ENCODE measurements at places on chromosomes 16 and 17.

DNA sequence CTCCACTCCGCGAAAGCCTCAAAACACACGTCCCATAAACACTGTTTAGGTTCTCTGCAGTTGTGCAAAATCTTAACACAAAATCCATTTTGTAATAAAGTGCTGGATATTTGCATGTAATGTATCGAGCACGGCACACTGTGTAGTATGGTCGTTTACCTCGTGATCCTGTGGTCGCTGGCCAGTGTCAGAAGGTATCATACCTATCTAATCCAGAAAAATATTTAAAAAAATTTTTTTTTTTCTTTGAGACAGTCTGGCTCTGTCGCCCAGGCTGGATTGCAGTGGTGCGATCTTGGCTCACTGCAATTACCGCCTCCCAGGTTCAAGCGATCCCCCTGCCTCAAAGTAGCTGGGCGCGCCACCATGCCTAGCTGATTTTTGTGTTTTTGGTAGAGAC, 996 bp downstream of the RPL38 start:
- no peak for DNase-seq

- peak; percentile 9 for DNase-seq
Measured at GRCh38 chr17:28983286-28984230, 22.3 kb downstream of the SEZ6 start.

DNA sequence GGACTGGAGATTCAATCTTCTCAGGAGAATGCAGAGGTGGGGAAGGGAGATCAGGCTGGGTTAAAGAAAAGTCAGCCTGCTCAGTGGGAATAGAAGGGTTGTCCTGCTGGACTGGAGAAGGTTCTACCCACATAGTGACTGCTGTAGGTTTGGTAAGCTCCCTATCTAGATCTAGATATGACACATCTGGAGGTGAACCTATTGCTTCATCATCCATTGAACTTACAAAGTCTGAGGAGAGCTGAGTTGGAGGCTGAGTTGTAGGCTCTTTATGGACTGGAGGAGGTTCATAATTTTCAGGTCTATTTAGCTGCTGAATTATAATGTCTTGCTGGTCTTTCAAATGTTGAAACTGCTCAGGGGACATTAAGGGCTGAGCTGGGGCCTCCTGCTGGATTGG, 46.0 kb upstream of the NF1 start:
- peak; percentile 32 for DNase-seq

- no peak for DNase-seq
Measured at GRCh38 chr16:582218-582613, 7.7 kb upstream of the RAB40C start.

GRCh38 chr16:28279006-28279405, 13.3 kb upstream of the SBK1 start:
- DNase-seq = no peak

- peak; percentile 24 for DNase-seq
Measured at GRCh38 chr16:56657555-56658326, at the start of gene MT1F. TSS of gene MT1F (plus strand) at chr16:56657959. CDS start at chr16:56658059, 100 bp downstream.

- DNase-seq = no peak
Measured at GRCh38 chr17:50288306-50288705, 14.0 kb downstream of the TMEM92 start.

DNA sequence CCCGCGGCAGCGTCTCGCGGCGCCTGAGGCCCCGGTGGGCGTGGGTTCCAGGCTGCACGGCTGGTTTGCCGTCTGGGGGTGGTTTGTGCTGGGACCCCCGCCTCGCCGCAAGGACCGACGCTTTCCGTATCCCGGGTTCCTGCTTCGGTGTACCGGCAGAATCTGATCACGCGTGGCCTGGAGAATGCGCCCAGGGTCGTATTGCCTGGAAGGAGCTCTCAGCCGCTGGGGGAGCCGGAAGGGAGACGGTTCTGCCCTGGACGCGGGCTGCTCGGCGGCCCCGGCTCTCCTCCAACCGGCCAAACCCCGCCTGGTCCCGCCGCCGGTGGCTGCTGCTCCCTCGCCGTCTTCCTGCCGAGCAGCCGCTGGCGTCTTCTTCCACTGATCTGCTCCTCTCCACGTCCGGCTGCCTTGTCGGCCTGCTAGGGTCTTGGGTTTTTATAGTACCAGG, 39.8 kb downstream of the ZNF778 start:
- DNase-seq = no peak

- DNase-seq = no peak
Measured at GRCh38 chr17:28662527-28662829, 473 bp downstream of the SUPT6H start.

DNA sequence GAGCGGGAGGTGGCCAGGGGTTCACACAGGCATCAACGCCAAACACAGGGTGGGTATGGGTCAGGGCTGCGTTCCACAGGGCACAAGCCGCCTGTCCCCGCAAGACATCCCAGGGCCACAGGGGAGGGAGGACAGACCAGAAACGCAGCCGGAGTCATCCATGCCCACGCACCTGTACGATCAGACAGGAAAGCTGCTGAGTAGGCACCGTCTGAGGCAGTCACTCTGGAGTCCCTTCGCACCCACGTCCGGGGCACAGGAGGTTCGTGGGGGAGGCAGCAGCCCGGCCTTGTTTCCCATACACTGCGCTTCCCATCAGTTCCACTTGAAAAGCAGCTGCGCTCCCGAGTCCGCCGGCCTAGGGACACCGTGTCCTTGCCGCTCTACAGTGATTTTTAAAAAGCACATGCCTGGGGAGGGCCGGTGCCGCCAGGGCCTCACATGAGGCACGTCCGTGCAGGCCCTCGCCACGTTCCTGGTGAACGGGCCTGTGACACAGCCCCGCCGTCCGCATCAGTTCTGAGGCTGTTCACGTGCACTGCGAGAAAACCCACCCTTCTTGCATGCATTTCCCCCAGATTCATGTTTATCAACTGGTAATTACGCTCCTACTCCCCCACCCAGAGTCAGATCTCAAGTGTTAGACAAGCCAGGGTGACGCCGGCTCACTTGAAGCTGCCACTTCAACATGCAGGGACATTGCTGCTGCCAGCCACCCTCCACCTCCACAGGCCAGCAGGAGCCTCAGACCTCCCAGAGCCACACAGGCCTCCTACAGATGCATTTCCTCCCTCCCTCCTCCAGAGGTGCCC, 34.8 kb downstream of the WDR45B start:
- no peak for DNase-seq

- DNase-seq = peak; percentile 59
Measured at GRCh38 chr17:59762049-59762823, 54.8 kb downstream of the VMP1 start.

GRCh38 chr16:80507538-80507937, 33.3 kb upstream of the DYNLRB2 start:
- no peak for DNase-seq

DNA sequence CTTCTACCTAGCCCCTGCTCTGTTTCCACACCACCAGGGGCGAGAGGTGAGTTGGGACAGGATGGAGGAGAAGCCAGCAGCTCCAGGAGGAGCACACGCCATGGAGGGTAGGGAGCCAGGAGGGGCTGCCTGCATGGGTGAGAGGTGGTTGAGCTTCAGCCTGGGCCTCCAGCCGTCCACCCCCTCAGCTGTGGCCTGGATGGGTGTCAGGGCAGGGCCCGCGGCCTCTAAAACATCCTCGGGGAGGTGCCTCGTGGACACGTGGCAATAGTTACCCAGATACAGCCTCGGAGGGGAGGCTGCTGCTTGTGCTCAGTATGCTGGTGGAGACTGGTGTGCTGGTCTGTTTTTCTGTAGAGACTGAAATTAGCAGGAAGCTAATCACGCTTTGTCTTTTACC, 104.7 kb upstream of the GSE1 start:
- no peak for DNase-seq

GRCh38 chr17:64160378-64160777, 30.4 kb upstream of the ERN1 start:
- no peak for DNase-seq

DNA sequence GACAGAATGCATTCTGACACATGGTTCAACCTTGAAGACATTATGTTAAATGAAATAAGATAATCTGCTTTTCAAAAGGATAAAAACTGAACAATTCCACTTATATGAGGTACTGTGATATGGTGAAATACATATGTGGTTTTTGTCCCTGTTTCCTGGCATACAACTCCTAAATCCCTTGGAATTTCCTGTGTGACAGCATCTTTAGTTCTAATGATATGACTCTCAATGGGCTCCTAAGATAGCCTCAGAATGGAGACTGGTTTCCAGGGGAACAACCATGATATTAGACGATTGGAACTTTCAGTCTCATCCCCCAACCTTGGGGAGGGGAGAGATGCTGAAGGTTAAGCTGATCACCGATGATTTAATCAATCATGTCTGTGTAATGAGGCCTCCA, 37.7 kb upstream of the PHLPP2 start:
- peak; percentile 33 for DNase-seq

GRCh38 chr17:67074781-67075180, 30.4 kb downstream of the CACNG1 start:
- DNase-seq = no peak

DNA sequence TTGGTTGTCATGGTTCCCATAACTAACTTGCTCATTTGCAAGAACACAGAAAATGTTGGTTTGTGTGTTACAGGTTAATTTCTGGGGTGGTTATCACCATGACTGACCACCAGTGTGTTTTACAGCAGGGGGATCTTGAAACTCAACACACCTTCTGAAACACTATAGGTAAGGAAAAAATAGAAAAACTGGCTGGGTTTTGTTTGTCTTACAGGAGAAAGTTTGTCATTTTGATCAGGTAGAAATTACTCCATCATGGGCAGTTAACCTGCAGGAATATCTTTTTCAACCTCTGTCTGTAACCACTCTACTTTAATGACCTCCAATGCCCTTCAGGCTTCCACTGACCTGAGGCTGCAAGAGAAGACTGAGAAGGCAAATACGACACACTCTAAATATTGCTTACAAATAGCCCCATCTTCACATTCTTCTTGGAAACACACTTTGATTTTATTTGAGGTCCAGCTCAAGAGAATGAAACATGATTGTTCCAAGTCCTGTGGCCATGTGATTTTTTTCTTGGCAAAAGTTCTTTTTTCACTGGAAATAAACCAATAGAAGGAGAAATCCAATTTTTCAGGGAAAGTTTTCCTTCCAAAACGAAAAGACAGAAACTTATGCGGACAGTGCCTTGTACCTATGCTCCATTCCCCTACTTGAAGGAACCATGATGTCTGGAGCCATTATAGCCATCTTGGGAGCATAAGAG, 428.7 kb upstream of the SALL1 start:
- no peak for DNase-seq
